GM12878 (cell line): ENCODE measurements at places on chromosomes 7 and 10.

DNA sequence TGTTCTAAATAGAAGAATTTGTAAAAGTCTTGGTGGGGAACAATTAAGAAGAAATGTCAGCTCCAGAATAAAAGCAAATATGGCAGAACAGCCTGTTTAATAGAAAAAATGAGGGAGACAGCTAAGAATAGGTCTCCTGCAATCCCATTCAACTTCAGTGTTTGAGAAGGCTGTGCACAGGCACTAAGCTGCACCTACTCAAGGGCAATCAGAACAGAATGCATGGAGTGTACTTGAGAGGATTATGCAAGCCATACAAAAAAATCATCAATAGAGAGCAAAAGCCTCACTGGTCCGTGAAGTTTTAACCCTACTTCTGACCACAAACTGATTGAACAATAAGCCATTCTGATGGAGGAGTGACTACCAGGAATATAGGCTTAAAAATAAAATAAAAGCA lies 690.7 kb upstream of the PCDH15 start:
- no peak for DNase-seq

DNA sequence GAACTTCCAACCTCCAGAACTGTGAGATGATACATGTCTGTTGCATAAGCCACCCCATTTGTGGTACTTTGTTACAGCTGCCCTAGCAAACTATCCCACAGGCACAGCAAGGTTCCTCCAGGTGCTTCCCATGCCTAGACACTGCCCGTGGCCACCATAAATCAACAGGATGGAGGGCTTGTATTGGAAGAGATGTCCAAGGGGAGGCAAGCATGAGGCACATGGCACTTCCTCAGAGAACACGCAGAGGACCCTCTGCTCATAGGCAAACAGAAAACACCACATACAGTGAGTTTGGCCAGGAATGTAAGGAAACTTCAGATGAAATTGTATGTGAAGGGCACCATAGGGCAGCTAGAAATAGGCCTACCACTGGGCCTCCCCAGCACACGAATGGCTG lies 291.1 kb downstream of the GRID1 start:
- no peak for DNase-seq

GRCh38 chr10:71278691-71279588 lies 40.1 kb upstream of the SLC29A3 start:
- DNase-seq = no peak

GRCh38 chr10:115093776-115094408 lies 727 bp downstream of the ATRNL1 start:
- no peak for DNase-seq

DNA sequence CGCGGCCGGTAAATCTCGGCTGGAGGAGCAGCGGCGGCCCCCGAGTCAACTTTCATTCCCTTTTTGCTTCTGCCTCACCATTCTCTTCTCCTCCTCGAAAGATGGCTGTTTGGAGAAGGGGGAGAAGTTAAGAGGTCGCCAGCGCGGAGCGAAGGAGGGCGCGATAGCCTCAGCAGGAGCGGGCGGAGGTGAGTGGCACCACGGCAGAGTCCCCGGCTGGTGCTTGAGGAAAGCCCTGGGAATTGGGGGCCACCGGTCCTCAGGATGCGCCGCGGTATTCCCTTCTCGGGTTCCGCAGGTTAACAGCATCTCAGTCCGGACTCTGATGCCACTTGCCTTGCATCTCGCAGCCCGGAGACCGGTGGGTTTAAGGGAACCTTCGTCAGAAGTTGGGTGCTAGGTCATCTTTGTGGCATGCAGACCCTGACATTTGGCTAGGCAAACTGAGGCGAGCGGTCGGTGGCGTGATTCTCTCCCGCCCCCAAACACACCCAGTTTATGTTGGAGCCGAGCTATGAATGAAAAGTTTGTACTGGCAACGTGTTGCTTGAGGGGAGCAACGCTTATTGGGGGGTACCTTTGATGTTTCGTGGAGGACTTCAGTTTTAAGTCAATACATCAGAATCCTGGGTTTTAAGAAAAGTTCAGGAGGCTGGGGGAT lies 59.5 kb upstream of the PRPS1L1 start:
- DNase-seq = no peak

DNA sequence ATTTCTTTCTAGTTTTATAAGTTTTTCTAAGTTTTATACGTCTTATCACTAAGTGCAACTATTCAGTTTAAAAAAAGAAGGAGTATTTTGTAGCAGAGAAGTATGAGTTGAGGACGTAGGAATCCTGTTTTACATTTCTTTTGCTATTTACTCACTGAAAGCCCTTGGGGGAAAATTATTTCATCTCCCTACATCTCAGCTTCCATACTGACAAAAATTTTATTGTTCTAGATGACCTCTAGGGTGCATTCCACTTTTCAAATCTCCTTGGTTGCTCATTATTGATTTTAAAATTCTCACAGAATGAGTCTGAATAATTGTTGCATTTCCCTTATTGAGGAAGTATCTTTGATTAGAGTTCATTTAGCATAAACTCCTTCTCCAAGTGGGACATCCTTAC lies 14.9 kb upstream of the PDK4 start:
- DNase-seq = no peak

- no peak for DNase-seq
Observed at GRCh38 chr7:100974021-100974420, 4.7 kb downstream of the MUC12 start.

DNA sequence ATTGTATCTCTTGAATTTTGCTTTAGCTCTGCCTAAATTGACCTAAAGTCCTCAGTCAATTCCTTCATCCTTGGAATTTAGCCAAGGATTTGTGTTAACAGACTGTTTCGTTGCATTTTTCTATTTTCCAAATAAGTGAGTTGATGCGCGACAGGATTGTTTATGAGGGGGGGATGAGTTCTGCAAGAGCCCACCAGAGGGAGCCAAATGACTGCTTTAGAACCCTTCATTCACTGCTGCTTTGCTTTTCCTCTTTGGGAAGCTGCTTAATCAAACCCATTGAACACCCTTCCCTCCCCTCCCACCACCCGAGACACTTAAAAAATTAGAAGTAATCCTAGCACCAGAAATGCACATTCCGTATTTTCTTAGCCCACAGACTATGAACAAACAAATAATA lies 33.7 kb upstream of the PTF1A start:
- DNase-seq = no peak

DNA sequence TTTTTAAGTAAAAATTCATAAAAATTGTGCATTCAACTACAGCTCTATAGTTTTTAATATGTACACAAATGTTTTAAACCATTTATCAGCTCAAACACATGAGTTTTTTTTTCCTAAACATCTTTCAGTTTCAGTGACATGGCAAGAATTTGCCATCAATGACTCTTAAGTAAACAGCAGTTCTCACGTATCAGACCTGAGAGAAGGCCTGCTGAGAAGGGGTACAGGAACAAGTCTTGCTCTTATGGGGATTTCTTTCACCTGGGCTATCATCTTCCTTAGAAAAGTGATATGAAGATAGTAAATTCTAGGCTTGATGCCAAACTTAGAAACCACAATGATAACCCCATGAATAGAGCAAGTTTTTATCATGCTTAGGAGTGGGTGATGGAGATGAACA lies 467.8 kb downstream of the ARL4A start:
- no peak for DNase-seq

- DNase-seq = no peak
Observed at GRCh38 chr7:36185092-36185491, 32.0 kb downstream of the EEPD1 start.

DNA sequence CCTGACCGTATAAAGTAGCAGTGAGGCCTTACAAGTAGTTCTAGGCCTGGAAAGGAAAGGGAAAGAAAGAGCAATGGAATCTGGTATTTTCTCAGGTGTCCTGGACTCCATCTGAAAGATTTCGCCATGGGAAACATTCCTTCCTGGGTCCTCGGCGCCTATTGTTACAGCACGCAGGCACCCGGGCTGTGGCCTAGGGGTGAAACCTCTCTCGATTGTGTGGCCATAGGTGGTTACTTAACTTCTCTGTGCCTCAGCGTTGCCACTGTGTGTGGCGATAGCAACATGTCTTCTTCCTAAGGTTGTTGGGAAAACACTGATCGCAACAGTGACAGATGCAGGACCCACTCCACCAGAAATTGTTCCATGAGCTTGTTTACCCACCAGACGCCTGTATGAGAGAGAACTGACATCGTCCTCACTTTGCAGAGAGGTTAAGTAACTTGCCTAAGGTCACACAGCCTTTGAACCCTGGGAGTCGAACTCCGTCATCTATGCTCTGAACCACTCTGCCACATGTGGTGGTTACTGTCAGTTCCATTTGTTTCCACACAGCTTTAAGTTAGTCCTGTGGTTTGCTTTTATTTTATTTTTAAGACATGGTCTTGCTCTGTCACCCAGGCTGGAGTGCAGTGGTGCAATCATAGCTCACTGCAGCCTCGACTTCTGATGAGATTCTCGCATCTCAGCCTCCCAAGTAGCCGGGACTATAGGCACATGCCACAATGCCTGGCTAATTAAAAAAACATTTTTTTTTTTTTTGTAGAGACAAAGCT lies 73.4 kb downstream of the LHPP start:
- DNase-seq = no peak

- no peak for DNase-seq
Observed at GRCh38 chr7:74493295-74493694, 39.6 kb downstream of the GTF2IRD1 start.

- DNase-seq = no peak
Observed at GRCh38 chr10:44961230-44961571, 1.6 kb downstream of the RASSF4 start.

- no peak for DNase-seq
Observed at GRCh38 chr10:129793996-129794395, 170.1 kb downstream of the EBF3 start.

- DNase-seq = no peak
Observed at GRCh38 chr7:2714636-2715035, 26.6 kb downstream of the AMZ1 start.

DNA sequence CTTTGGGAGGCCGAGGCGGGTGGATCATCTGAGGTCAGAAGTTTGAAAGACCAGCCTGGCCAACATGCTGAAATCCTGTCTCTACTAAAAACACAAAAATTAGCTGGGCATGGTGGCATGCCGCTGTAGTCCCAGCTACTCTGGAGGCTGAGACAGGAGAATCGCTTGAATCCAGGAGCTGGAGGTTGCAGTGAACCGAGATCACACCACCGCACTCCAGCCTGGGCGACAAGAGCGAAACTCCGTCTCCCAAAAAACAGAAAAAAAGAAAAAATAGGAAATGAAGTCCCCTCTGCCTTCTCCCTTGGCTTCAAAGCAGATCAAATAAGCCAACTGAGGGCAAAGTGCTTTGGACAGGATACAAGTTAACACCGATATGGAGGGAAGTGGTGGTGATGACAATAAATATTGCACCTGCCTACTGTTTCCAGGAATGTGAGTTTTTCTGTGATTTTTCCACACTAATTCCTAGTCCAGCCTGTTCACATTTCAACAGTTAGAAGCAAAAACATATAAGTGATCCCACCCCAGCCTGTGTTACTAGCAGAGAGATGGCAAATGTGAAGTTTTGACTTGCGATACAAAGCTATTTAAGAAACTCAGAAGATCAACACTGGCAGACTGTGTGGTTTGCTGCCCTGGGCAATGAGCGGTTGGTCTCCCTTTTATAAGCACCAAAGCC lies 291.2 kb upstream of the AOAH start:
- no peak for DNase-seq

- DNase-seq = no peak
Observed at GRCh38 chr7:83807774-83808173, 158.8 kb upstream of the SEMA3E start.

DNA sequence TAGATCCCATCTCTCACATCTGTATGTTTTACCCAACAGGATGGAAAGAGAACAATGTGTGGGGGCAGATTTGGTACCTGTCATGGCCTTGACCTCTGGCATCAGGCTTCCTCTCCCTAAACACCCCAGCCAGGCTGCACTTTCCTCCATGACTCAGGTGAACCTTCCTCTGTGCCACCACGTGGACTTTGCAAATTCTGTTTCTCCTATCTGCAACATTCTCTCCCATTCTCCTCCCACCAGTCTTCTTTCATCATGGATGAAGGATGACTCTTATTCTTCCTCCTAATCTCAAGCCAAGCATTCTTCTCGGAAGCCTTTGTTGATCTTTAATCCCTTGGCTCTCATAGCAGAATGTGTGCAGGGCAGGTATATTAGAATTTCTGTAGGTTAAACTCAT lies 355.4 kb downstream of the KCNMA1 start:
- no peak for DNase-seq

- DNase-seq = no peak
Observed at GRCh38 chr7:6436385-6436685, 11.4 kb downstream of the DAGLB start.

DNA sequence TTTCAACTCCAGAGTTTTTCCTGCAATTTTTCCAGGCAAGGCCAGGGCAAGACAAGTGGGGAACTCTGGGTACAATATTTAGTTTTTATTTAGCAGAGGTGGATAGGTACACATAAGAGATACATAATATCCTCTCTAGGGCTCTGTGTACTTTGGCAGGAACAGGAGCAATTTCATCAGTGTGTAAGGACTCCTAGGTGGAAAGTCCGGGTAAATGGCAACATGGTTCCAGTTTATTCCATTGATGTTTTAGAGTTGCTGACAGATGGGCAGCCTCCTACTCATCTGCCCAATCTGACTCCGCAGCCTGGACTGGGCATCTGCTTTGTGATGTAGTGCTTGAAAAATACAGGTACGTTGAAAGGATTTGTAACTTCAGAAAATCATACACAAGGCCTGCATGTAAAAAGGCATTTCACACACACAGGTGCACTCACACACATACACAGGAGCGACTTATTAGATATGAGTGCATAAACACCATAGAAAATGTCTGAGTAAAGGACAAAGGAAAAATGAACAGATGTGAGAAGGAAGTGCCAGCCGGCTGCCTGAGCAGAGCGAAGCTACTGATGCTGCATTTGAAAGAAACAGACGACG lies 5.7 kb downstream of the PON1 start:
- no peak for DNase-seq

DNA sequence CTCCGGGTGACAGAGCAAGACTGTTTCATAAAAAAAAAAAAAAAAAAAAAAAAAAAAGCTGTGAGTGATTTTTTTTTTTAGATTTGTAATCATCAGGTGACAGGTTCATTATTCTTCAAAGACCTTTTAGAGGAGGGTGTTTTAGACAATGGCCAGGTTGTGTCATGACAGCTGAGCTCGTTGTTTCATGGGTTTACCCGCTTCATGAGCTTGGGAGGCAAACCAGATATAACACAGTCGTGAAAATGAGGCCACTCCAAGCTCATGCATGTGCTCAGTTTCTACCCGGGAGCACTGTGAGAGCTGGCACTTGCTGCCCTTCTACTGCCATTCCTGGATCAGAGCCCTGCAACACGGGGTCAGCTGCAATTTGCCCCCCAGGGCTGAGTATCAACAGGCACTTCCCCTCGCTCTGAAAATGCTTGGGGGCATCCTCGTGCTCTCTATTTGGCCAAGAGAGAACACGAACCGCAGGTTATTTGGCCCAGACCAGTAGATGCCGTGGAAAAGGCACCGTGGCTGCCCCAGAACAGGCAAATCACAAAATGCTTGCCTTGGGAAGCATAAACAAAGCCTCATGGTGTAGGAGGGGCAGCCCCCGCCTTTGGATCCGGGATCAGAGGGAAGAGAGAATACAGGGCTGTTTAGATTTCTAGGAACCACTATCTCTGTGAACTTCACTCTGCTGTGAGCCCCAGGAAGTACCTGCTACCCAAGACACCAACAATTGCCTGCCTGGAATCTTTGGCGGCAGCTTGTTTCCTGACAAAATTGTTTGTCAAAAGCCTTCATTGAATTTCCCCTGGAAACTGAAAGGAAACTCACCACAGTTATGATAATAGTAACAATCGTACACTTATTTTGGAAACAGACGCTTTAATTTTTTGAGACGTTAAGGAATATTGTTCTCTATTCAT lies 371.0 kb downstream of the FRMD4A start:
- DNase-seq = no peak
